ENCODE measurements at places on chromosomes 5 and 9. TPM values are rescaled to one million over a fixed set of nuclear protein-coding genes. Genes with fewer than 3 reads are reported as not detected.

PCDHGB7 gene
- total RNA-seq, result 22.4 TPM

DNA sequence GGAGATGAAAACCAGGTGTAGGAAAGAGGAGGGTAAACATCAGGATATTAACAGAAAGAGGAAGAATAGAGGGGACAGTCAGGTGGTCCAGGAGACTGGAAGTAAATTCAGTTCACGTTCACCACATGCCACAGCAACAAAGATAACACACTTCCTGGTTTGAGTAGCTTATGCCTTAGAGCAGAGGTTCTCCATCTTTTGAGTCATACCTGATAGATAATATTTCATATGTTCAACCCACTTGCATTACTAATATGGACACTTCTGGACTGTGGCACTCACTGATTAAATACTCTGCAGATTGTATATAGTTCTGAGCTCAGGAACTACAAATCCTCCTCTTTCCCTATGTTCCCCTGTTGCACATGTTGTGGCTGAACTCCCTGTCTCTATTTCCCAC is 179.9 kb upstream of the NR3C1 start:
- no peak for DNase-seq

SYNPO gene
- total RNA-seq, result 40.2 TPM

DNA sequence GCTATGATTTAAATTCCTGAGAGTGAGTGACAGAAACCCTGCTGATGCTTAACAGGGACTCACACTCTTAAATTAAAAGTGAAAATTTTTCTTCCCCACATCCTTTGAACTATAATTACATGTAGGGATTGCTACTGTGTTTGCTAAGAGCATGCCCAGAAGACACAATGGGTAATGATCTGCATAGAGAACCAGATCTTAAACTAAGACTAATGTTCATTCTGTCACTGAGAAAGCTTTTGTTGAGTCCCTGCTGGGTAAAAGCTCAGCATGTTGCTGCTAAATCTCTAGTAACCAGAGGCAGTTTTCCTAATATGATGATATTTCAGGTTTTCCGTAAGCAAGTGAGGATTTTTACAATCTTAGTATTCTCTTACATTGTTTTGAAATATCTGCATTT is 424.8 kb upstream of the SMC2 start:
- no peak for DNase-seq

DNA sequence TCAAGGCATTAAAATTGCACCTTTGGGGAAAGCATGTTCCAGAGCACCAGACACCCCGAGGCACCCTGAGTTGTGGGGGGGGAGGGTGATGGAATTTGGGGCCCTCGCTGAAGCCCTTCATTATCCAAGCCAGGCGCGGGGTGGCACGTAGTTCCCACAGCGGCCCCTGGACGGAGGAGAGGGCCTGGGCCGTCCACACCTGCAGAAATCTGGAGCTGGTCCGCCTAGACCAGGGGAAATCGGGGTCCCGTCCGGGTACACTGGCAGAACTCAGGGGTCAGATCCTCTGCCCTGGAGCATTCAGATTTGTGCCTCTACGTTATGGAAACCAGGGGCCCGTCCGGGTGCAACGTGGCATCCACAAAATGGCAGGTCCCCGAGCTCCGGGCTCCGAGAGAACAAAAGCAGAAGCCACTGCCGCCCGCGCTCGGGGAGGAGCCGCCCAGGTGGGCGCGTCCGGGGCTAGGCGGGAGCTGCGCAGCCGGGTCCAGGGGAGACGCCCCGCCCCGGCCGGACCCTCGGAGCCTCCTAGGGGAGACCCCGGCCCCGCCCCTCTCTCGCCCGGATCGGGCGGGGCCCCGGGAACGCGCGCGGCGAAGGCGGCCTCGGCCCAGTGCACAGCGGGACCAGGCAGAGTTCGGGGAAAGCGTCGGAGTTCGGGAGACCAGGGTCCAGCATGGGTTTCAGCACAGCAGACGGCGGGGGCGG is at the start of gene PLEKHG4B:
Gene PLEKHG4B, plus strand, starts transcription at position 613 of the 708 bp plus-strand sequence. Its CDS starts 64 bp downstream, at position 677.
- peak; percentile 14 for DNase-seq

DNA sequence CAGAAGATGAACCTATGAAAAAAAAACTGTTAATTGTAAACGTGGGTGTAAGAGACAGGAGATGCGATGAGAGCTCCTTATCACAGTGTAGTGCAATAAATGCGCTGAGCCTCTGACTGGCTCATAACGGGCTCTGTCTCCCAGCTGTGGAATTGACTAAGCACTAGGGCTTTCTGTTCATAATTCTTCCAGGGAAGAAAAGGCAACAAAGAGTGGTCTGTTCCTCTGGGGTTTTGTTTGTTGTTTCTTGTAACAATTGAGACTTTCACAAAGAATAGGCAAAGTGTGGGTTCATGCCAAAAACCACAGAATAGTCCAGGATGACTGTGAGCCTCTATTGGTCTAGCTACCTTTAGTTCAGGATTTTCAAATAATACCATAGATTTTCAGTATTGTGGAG is 39.4 kb downstream of the UBE2QL1 start:
- DNase-seq, result peak; percentile 0

TRIM36 gene
- 4.4 TPM for total RNA-seq

LURAP1L gene
- 13.3 TPM for total RNA-seq

DNA sequence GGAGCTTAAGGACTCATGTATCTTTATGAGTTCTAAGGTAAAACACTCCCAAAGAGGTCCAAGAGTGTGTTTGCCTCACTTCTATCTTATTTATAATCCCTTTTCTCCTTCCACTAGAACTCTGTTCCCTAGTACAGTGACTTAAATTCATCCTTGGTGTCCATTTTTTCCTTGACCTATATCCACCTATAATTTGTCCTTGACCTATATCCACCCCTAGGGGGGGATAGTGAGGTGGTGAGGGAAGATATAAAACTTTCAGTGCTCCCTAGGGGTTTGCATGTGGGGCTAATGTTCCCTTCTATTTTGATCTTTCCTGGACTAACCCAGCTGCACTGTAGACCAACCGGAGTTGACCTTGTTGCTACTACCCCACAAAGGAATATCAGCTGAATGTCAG is 83.5 kb upstream of the GNAQ start:
- DNase-seq, result no peak

DNA sequence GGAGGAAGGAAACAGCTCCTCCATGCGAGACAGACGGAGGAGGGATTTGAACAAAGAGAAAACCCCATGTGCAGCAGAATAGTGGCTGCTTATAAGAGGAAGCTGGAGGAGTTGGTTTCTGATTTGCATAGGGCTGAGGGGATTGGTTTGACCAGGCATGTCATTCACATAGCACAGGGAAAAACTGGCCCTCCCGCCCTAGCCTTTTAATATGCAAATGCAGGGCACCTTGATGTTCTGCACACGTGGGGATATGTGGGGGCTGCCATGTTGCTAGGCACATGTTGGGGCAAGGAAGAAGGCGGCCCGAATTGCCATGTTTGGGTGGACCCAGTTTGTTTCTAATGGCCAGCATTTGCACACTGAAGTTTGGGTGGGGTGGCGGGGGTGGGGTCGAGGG is 42.2 kb downstream of the OSMR start:
- DNase-seq, result no peak

GTF3C4 gene
- total RNA-seq, result 27.9 TPM

- DNase-seq, result peak; percentile 79
Observed at GRCh38 chr5:103375350-103375749, 116.8 kb downstream of the MACIR start.

DNA sequence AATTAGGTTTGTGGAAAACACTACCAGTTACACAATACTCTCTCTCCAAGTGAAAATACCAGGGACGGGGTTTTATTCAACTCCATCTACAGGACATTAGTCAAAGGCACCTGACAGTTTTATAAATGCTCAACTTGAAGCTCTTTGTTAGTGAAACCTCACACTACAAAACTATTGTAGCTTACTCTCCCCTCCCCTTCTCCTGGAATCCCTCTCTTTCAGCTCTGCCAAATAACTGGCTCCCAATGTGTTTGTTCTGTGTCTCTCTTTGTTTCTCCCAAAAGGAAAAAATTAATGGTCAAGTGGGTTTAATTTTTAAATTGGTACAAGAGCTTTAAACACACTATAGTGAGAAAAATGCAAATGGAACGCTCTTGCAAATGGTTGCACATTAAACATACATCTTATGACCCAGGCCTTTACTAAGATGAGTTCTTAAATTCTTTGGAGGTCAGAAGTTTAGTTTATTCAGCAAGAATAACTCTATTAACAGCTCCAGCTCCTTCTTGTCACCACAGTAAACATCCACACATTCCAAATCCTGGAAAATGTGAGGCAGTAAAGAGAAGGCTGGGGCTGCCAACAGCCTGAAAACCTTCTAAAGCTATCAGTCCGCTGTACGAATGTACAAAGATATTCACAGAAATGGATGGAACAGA is 48.4 kb downstream of the ZNF608 start:
- DNase-seq, result peak; percentile 65

PCDHB7 gene
- total RNA-seq, result 1.0 TPM

ANKRD31 gene
- 0.07 TPM for total RNA-seq

DNA sequence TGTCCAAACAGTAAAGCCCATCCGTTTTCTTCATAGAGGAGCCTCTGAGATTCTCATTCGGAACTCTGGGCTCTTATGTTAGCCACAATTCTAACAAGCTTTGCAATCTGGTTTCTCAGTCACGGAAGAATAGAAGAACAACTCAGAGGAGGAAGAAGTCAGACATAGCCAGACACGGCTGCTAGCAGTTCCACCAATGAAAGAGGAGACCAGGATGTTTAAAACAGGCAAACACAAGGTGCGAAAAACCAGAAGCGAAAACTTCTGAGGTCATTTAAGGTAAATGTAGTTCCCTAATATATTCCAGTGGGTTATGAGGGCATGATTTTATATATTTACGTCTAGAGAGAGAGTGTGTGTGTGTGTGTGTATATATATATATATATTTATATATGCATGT is 34.1 kb upstream of the GDNF start:
- no peak for DNase-seq

GRCh38 chr5:5063533-5063953 is 76.6 kb upstream of the ADAMTS16 start:
- DNase-seq, result no peak

DNA sequence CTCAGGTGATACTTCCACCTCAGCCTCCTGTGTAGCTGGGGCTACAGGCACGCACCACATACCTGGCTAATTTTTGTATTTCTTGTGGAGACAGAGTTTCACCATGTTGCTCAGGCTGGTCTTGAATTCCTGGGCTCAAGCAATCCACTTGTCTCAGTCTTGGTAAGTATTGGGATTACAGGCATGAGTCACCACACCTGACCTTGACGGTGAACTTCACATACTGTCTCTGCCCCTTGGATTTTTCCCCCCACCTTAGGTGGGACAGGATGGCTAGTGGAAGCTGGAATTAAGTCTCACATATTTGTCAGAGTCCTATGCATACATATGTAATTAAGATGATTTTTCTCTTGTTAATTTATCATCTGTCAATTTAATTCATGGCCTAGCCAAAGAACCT is 20.9 kb upstream of the RFK start:
- DNase-seq, result peak; percentile 70

DNA sequence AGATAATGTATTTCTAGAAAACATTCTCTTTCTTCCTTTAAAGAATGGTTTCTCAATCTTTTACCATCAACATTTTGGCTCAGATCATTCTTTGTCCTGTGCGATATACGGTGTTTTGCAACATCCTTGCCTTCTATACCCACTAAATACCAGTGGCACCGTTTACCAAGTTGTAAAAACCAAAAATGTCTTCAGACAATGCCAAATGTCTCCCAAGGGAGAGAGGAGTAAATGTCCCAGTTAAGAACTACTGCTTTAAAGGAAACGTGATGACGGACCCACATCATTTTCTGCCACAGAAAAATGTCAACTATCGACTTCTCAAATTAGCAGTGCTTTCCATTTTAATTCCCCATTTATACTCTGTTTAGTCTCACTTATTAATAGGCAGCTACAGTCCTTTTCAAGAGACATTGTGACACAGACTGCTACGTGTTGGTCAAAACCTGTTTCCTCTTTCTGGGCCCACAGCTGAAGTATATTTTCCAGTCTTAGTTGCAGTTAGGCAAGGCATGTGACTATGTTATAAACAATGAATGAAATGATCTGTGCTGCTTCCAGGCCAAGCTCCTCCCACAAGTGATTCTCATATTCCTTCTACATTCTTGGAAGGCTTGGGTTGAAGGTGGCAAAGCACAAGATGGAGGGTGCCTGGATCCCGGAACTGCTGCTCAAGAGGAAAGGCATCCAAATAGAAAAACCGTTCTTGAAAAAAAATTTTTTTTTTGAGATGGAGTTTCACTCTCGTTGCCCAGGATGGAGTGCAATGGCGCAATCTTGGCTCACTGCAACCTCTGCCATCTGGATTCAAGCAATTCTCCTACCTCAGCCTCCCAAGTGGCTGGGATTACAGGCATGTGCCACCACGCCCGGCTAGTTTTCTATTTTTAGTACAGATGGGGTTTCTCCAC is 8.8 kb downstream of the PRXL2C start:
- peak; percentile 44 for DNase-seq

- no peak for DNase-seq
Observed at GRCh38 chr9:20314981-20315380, 307.3 kb downstream of the MLLT3 start.

ABO gene
- not detected for total RNA-seq

DNA sequence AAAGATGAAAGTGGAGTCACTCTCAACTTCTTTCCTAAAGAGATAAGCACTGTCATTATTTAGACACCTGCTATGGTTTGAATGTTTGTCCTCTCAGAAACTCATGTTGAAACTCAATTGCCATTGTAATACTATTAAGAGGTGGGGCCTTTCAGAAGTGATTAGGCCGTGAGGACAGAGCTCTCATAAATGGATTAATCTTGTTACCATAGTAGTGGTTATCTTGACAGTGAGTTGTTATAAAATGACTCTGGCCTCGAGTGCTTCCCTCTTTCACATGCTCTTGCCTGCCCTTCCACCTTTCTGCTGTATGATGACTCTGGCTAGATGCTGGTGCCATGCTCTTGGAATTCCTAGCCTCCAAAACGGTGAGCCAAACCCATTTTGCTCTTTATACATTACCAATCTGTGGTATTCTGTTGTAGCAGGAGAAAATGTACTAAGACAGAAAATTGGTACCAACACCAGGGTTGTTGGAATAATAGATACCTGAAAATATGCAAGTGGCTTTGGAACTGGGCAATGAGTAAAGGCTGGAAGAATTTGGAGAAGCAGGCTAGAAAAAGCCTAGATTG is 38.0 kb downstream of the GDA start:
- DNase-seq, result no peak

DOCK2 gene
- total RNA-seq, result 0.66 TPM

- peak; percentile 62 for DNase-seq
Observed at GRCh38 chr5:395156-395920, 47.6 kb upstream of the EXOC3 start.

SPAG8 gene
- 0.52 TPM for total RNA-seq
